Stimulated activated naive B cell treated with anti-CD40 and anti-IgM and Interleukin-4, amounts not matched to agents 10 μg/mL and 1 μg/mL and 100 μg/mL, for 72 hours (primary cell): ENCODE measurements at places on chromosomes 7 and 10.

GRCh38 chr10:58842860-58843376 lies 330.2 kb downstream of the BICC1 start:
- H3K27ac ChIP-seq: no peak overlapping the region
- peaks cover 4% of the 10 kb centered on the region for H3K27me3 ChIP-seq
- H3K36me3 ChIP-seq: no peaks in the 10 kb centered on the region
- H3K4me3 ChIP-seq: no peak overlapping the region

DNA sequence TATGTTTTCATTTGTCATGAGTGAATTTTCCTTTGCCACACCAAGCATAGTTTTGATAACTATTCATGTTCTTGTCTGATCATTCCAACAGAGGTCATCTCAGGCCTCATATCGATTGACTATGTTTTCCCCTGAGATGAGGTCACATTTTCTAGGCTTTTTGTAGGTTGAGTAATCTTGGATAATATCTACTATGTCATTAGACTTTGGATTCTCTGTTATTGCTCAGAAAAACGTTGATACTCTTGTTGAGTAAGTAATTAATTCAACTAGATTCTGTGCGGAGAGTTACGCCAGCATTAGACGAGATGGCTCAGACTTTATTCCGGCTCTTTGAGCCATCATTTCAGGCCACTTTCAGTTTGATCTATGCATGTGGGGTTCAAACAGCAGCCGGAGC lies 57.7 kb downstream of the KLF6 start:
- H3K4me3 ChIP-seq: no peak overlapping the region
- H3K27ac ChIP-seq: no peak overlapping the region
- H3K36me3 ChIP-seq: peaks cover 1% of the 10 kb centered on the region

GRCh38 chr10:123640016-123640535 lies 26.1 kb upstream of the GPR26 start:
- no peaks in the 10 kb centered on the region for H3K4me1 ChIP-seq
- H3K4me3 ChIP-seq: no peak overlapping the region
- no peaks in the 10 kb centered on the region for H3K36me3 ChIP-seq

DNA sequence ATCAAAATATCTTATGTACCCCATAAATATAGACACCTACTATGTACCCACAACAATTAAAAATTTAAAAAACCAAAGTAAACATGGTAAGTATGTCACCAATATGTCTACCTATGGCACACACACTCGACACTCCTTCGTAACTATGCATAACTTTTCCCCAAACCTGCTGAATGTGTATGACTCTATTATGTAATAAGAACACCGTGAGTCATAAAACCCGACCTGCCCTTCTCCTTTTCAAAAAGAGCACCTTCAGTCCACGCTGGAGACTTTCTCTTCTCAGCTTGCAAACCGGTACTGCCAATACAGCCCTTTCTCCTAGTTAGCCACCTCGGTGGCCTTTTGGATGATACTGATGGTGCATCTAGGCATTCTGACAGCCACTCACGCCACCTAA lies 186.3 kb downstream of the PRPF18 start:
- DNase-seq: no peak
- H3K27ac ChIP-seq: no peak overlapping the region
- H3K4me1 ChIP-seq: peaks cover 12% of the 10 kb centered on the region
- no peak overlapping the region for H3K4me3 ChIP-seq
- peaks cover 1% of the 10 kb centered on the region for H3K36me3 ChIP-seq
- H3K27me3 ChIP-seq: peaks cover 27% of the 10 kb centered on the region

GRCh38 chr7:761101-761500 lies 34.0 kb upstream of the PRKAR1B start:
- H3K27me3 ChIP-seq: no peaks in the 10 kb centered on the region
- no peaks in the 10 kb centered on the region for H3K4me1 ChIP-seq
- no peak overlapping the region for H3K4me3 ChIP-seq

GRCh38 chr7:152046531-152046930 lies 21.1 kb downstream of the GALNT11 start:
- H3K27me3 ChIP-seq: no peaks in the 10 kb centered on the region
- no peak overlapping the region for H3K4me3 ChIP-seq
- H3K36me3 ChIP-seq: peaks cover 50% of the 10 kb centered on the region
- DNase-seq: no peak
- H3K4me1 ChIP-seq: no peaks in the 10 kb centered on the region

DNA sequence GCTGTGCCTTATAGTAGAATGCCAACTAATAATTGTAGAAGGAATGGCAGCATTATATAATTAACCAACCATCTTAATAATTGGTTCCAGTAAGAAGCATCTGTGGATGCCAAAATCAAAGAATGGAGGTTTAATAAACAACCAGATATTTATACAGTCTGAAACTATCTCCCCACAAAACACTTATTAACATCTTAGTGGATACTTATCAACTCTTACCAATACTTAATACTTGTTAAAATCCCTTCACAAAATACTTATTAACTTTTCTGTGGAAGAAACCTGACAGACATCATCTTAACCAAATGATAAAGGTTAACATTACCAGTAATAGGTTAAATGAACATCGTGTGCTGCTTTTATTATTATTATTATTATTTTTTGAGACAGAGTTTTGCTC lies 29.1 kb upstream of the FAM107B start:
- H3K36me3 ChIP-seq: no peaks in the 10 kb centered on the region
- no peak overlapping the region for H3K4me3 ChIP-seq
- no peaks in the 10 kb centered on the region for H3K27me3 ChIP-seq
- no peak for DNase-seq
